ENCODE measurements at places on chromosomes 12 and 14. TPM values are rescaled to one million over a fixed set of nuclear protein-coding genes. Genes with fewer than 3 reads are reported as not detected.
A peak's percentile ranks its signal among the peaks of the same experiment; 100 is the strongest.

DNA sequence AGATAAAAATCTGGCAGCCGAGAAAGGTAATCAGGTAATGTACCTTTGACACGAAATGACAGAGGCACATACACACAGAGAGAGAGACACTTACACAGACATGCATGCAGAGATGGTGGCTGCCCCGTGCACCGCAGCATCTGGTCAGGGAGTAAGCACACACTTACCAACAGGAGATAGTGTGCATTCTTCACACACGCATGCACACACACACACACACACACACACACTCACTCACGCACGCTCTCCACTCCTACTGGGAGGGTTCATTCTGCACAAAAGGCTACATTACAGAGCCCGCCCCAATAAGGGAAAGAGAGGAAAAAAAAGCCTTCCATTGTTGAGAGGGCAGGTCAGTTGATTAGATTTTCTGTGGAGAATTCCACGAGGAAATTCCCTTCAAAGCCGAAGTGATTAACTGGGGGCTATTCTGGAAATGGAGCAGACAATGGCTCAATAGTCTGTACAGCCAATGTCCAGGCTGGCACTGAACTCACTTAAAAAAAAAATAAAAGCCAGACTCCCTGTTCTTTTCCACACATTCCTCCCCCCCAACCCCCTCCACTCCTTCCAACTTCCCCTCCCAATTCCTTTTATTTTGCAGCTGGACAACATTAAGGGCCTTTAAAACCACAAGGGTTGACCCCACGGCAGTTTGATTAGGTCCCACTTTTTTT is 1.4 kb upstream of the SOX5 start:
- no peaks in the 10 kb centered on the region for H3K4me1 ChIP-seq
- no peak overlapping the region for H3K27ac ChIP-seq
- no peak for DNase-seq
- H3K36me3 ChIP-seq: no peaks in the 10 kb centered on the region
- H3K27me3 ChIP-seq: no peaks in the 10 kb centered on the region
- no peak overlapping the region for H3K4me3 ChIP-seq

Gene KRT3
- total RNA-seq: not detected

GRCh38 chr14:59161561-59162175 is 26.8 kb upstream of the DAAM1 start:
- H3K4me1 ChIP-seq: no peaks in the 10 kb centered on the region
- DNase-seq: peak; percentile 10
- no peaks in the 10 kb centered on the region for H3K36me3 ChIP-seq
- H3K27me3 ChIP-seq: no peaks in the 10 kb centered on the region
- no peak overlapping the region for H3K4me3 ChIP-seq
- no peak overlapping the region for H3K27ac ChIP-seq

- no peak overlapping the region for H3K4me3 ChIP-seq
- DNase-seq: no peak
- peaks cover 7% of the 10 kb centered on the region for H3K27me3 ChIP-seq
These were observed 12.9 kb upstream of the TRIM9 start for GRCh38 chr14:51107801-51108200.

DNA sequence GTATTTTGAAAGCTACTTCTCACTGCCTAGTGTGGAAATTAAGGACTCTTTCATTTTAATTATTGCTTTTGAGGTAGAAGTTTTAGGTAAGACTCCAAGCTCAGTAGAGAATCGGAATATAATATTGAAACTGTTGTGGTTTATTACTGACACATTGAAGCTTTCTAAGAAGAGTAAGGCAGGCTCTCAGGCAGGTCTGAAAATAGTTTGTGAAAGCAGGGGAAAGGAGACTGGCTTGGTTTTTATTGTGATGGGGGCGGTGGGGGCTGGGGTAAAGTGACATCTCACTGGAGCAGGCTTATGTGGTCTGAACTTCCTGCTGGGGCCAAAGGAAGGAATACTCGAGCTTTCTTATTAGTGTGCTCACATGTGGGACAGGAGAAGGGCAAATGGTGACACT is 79.5 kb downstream of the OTOGL start:
- no peaks in the 10 kb centered on the region for H3K36me3 ChIP-seq
- no peak overlapping the region for H3K27ac ChIP-seq
- H3K4me1 ChIP-seq: no peaks in the 10 kb centered on the region
- no peak for DNase-seq
- H3K4me3 ChIP-seq: no peak overlapping the region
- H3K27me3 ChIP-seq: no peaks in the 10 kb centered on the region

DNA sequence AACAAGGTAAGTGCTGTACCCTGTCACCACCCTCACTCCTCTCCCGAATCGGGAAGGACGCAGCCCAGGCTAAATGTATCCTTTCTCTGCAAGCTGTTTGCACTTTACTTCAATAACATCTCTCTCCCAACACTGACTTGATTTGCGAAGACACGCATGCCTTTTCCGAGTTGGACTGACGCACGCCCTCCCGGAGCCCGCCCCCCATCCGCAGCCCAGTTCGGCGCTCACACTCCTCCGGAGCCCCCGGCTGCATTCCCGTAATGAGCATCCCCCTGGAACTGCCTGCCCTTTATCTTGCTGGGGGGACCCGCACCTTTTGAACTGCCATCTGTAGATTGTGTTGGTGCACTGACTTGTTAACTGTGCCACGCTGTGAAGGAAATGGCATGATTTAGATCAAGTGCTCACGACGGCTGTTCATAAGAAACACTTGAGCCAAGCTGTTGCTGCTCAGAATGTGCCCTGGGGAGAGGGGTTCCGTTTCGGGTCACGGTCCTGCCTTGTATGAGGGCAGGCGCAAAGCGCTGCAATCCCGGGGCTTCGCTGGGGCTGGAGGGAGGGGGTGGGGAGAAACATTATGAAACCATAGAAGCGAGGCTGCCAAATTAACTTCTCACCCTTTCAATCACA is 176.6 kb upstream of the CDKN3 start:
- H3K4me3 ChIP-seq: no peak overlapping the region
- H3K27me3 ChIP-seq: no peaks in the 10 kb centered on the region
- no peaks in the 10 kb centered on the region for H3K4me1 ChIP-seq

Gene SOAT2
- 0.17 TPM for total RNA-seq

DNA sequence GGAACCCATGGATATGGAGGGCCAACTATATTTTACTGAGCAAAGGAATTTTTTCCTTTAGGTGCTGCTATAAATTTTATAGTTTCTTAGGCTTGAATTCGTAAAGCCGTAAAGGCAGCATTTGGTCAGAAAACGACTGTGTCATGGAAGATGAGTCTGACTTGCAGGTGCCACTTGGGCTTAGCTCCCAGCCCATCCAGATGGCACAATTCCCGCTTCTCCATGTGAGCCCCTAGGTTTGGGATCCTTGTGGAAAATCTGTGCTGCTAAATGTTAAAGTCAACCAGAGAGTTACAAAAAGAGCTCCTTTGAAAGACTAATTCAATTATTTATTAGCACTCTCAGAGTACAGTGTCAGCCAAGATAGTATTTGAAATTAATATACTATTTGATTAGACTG is 120.1 kb upstream of the NPAS3 start:
- H3K4me1 ChIP-seq: no peaks in the 10 kb centered on the region
- H3K36me3 ChIP-seq: no peaks in the 10 kb centered on the region
- no peak overlapping the region for H3K4me3 ChIP-seq
- H3K27ac ChIP-seq: no peak overlapping the region

Gene SLC17A8
- not detected for total RNA-seq

- no peaks in the 10 kb centered on the region for H3K36me3 ChIP-seq
- DNase-seq: no peak
- no peak overlapping the region for H3K27ac ChIP-seq
- no peak overlapping the region for H3K4me3 ChIP-seq
- H3K4me1 ChIP-seq: no peaks in the 10 kb centered on the region
These were observed 23.3 kb downstream of the BMAL2 start for GRCh38 chr12:27355979-27356378.

DNA sequence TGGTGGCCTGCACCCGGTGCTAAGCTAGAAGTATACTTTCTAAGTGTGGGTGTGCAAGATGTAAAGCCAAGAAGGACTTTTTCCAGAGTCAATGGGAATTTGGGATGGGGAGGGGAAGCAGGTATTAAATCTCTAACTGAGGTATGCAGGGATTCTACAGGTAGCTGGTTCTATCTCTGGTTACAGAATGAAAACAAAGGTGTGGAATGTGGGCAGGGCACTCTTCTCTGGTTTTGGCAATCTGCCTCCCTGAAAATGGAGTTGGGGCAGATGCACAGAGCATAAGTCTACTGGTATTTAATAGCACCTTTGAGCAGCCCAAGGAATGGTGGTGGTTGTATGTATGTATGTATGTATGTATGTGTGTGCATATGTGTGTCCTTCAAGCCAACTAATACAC is 66.7 kb upstream of the PPP1R12A start:
- H3K4me1 ChIP-seq: peaks cover 7% of the 10 kb centered on the region
- H3K36me3 ChIP-seq: no peaks in the 10 kb centered on the region
- no peak overlapping the region for H3K27ac ChIP-seq
- no peaks in the 10 kb centered on the region for H3K27me3 ChIP-seq
- no peak for DNase-seq

Gene FAM222A
- 3.7 TPM for total RNA-seq

Gene KLRC1
- not detected for total RNA-seq

- H3K27me3 ChIP-seq: peaks cover 33% of the 10 kb centered on the region
- peak overlapping the region; percentile 29 for H3K4me3 ChIP-seq
- no peak for DNase-seq
- H3K27ac ChIP-seq: peak overlapping the region; percentile 27
- H3K36me3 ChIP-seq: no peaks in the 10 kb centered on the region
These were observed 1.9 kb upstream of the BCL11B start for GRCh38 chr14:99273766-99274345.

- H3K4me3 ChIP-seq: no peak overlapping the region
- no peaks in the 10 kb centered on the region for H3K36me3 ChIP-seq
- H3K27ac ChIP-seq: no peak overlapping the region
- H3K27me3 ChIP-seq: no peaks in the 10 kb centered on the region
- DNase-seq: no peak
These were observed 21.8 kb downstream of the CAPS2 start for GRCh38 chr12:75308279-75308678.

DNA sequence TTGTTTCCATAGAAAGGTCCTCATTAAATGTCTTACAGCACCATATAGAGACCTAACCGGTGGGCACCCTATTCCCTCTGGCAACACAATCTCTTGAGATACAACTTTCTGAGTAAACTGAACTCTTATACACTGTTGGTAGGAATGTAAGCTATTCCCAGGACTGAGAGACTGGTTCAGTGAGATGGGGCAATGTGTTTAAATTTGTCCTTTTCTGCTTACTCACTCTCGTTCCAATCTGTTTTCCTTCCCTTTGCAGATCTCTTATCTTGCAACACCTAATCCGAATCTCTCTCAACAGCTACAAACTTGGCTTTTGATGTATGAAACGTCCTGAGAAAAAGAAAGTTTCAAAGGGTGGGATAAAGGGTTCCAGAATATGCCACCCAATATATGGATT is 26.1 kb upstream of the ETV6 start:
- H3K36me3 ChIP-seq: no peaks in the 10 kb centered on the region
- H3K4me1 ChIP-seq: no peaks in the 10 kb centered on the region
- H3K4me3 ChIP-seq: no peak overlapping the region

Gene TAS2R19
- total RNA-seq: 1.6 TPM

DNA sequence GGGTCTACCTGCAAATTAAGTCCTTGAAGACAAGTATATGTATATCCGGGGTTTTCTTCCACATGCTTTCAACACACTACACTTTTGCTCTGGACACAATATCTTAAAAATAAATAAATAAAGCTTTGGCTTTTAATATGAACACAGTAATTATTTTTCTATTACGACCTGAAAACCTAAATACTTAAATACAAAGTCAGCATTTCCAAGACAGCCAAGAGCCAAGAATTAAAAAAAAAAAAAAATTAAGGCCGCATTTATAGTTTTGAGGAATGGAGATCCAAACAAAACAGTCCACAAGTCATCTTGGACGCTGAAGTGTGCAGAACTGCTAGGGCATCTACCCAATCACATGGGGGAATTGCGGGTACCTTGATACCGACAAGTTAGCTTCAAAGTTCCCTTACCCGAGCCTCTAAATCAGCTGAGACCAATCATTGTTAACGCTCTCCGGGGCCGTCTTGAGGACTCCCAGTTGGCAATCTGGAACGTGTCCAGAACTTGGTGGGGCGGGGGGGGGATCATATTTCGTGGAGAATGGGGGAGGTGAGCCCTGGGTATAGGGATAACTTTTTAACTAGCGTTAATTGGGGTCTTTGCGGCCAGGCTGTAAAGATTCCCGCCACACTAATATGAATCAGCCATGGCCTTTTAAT is 731 bp upstream of the PCNX4 start:
- DNase-seq: peak; percentile 37
- H3K4me3 ChIP-seq: peak overlapping the region; percentile 75
- H3K27ac ChIP-seq: peak overlapping the region; percentile 96
- H3K4me1 ChIP-seq: peaks cover 24% of the 10 kb centered on the region

Gene LRRC74A
- not detected for total RNA-seq

Gene RASAL1
- 16.0 TPM for total RNA-seq

Gene AICDA
- not detected for total RNA-seq

Gene MYO1A
- total RNA-seq: 0.76 TPM

DNA sequence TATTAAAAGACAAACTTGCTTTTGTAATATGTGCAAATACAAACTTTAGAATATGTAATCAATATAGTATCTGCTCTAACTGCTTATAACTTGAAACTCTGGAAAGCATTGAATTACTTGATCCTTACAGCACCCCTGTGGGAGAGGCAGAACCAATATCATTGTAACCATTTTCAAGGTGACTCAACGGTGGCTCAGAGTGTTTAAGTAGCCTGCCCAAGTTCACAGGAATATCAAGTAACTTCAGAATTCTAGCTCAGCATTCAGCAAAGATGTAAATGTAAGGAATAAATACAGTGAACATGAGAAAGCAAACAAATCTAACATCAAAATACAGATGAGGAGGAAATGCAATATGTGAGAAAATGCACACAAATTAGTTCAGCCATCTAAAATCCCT is 264.6 kb downstream of the NELL2 start:
- no peaks in the 10 kb centered on the region for H3K4me1 ChIP-seq
- DNase-seq: no peak
- H3K27ac ChIP-seq: no peak overlapping the region
- H3K4me3 ChIP-seq: no peak overlapping the region

DNA sequence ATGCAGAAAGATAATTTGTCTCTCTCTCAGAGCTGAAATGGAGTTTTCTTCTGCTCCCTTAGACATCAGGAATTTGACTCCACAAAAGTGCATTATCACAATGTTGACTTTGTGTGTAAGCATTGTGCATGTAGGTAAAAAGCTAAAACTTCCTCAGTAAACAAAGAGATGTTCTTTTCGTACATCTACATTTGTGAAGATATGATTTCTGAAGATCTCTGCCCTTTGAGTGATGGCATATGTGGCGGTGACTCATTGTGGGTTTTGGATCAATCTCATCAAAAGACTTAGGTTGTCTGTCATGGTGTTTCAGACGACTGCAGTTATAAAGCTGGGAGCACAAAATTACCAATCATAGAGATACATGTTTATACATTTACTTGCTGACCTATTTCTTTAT is 411.4 kb upstream of the LMO3 start:
- H3K36me3 ChIP-seq: no peaks in the 10 kb centered on the region
- no peaks in the 10 kb centered on the region for H3K4me1 ChIP-seq
- no peak overlapping the region for H3K4me3 ChIP-seq
- H3K27me3 ChIP-seq: no peaks in the 10 kb centered on the region
- H3K27ac ChIP-seq: no peak overlapping the region

DNA sequence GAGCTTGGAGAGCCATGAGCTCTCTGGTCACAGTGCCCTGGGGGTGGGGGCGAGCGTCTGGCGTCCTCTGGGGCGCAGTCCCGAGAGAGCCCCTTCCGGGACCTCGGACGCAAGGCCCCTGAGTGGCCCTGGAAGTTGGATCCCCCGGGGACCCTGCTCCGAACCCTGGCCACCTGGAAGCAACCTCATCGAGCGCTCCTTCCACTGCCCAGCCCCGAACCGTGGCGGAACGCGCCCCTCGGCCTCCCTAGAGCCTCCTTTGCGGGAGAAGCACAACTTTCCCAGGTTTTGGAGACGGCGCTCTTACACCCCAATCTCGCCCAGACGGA is 1.2 kb downstream of the NOS1 start:
- DNase-seq: no peak
- H3K4me1 ChIP-seq: no peaks in the 10 kb centered on the region
- peaks cover 31% of the 10 kb centered on the region for H3K27me3 ChIP-seq
- no peak overlapping the region for H3K4me3 ChIP-seq

All from HCT116 (cell line).